ENCODE measurements at places on chromosomes 6 and 20.

DNA sequence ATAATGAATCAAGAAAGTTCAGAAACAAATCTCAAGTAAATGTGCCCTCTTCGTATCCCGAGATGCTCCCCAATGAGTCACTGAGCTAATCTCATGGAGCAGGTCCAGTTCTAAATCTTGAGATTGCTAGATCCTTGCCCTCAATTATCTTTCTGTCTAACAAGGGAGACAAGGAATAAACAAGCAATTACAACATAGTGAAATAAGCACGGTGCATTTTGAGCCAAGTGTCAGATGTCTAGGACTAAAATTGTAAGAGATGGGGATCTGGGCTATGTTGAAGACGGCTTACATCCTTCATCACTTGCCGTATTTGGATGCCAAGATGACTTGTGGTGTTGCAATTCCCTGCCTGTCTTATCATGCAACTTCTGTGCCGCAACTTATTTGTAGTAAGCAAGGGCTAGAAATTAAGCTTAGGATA lies 56.5 kb upstream of the ADGRF1 start:
- DNase-seq: no peak

DNA sequence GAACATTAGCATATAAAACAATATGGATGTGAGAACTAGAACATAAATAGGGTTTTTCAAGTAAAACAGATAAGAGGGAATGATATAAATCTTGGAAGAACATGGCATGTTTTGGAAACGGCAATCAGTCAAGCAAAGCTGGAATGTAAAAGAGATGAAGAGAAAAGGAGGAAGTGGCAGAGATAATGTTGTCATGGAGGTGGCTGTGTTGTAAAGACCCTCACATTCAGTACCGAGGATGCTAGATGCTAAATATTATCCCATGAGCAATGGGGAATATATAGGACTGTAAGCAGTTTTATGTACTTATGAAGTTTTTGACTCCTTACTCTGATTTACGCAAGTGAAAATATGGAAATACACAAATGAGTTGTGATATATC lies 702 bp upstream of the RHAG start:
- no peak for DNase-seq

DNA sequence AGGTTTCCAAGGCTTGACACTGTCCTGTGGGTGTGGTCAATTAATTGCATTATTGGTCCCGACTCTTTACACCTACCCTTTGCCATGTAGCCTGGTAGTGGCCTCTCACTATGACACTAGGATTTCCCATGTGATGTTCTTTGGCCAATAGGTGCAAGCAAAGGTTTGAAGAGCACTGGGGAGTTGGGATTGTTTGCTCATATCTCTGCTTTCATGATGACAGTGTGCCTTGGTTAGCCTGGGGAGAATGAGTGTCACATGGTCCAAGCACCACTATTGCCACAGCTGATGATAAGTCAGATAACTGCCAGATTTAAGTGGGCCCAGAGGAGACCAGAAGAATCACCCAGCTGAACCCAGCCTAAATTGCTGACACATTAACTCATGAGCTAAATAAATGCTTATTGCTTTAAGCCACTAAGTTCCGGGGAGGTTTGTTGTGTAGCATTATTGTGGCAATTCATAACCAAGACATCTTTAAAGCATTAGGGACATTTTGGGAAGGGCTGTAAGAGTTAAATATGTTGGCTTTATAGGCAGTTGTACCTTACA lies 17.2 kb upstream of the SCP2D1 start:
- DNase-seq: no peak

- DNase-seq: no peak
These were observed 28.5 kb upstream of the PAK5 start for GRCh38 chr20:9867196-9867980.

DNA sequence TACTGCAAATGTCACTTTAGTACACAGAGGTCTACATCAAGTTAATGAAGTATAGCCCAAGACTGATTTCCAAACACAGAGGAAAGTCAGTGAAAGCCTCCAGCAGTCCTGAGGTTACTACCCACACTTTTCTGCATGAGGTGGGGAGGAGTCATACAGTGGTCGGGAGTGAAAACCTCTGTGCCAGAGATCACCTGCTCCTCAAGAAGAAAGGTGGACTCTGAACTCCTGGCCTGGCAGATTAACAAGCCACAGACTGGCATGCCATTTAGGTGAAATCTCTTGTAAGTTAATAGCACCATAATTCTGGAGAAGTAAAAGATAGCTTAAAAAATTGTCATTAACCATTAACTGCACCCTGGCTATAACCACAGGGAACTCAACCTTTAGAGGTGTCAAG lies 125.0 kb upstream of the LAMP5 start:
- DNase-seq: no peak

- DNase-seq: no peak
These were observed 9.8 kb downstream of the LYRM4 start for GRCh38 chr6:5250911-5251310.

- no peak for DNase-seq
These were observed 10.2 kb upstream of the DNAJC5 start for GRCh38 chr20:63884506-63885263.

DNA sequence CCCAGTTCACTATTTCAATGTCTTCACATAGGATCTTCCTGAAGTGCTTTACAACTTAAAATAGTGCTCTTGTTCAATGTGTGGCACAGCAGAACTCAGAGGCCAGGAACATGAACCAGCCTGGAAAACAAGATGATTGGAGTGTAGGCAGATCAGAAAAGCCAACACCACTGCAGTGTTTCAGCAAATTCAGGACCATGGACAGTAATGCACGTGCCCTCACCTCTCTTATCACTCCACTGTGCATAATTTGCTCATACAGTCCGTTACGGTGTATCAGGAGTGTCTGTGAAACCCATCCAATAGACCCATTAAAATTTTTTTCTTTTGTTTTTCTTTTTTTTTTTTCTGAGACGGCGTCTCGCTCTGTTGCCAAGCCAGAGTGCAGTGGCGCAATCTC lies 27.6 kb upstream of the HACE1 start:
- DNase-seq: peak; percentile 46

DNA sequence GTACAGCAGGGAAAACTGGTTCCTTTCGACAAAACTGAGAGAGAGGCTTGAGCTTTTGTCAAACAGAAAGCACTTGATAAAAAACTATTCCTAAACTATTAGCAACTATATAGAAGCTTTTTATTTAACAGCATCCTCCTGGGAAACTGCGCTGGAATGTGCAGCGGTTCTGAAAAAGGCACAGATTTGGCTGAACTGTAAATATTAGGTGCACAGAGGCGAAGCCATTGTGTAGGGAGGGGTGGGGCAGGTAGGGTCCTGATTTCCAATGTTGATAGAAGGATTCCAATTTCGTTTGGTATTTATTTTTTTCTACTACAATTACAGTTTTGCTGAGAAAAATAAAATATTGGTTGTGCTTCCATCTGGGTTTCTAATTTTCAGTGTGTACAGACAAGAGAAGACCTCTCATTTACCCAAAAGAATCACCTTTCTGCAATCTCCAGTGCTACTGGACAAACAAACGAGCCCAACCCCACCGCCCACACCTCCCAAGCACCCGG lies 698 bp upstream of the SH3BGRL2 start:
- DNase-seq: no peak

DNA sequence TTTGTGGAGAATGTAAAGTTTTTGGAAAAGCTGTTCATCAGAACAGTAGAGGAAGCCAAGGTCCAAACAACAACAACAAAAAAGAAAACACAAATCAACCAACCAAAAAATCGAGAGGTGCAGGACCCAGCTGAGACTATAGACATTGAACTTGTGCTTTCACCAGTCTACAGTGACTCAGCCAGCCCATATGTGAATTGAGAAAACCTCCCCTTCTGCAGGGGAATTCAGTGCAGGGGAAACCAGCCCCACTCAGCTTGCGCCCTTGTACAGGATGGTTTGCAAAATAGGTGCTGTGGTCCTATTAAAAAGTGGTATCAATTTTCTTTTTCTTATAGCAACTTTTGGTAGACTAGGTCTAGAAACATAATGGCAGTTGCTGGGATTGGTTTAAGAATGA lies 21.3 kb downstream of the MLIP start:
- no peak for DNase-seq

DNA sequence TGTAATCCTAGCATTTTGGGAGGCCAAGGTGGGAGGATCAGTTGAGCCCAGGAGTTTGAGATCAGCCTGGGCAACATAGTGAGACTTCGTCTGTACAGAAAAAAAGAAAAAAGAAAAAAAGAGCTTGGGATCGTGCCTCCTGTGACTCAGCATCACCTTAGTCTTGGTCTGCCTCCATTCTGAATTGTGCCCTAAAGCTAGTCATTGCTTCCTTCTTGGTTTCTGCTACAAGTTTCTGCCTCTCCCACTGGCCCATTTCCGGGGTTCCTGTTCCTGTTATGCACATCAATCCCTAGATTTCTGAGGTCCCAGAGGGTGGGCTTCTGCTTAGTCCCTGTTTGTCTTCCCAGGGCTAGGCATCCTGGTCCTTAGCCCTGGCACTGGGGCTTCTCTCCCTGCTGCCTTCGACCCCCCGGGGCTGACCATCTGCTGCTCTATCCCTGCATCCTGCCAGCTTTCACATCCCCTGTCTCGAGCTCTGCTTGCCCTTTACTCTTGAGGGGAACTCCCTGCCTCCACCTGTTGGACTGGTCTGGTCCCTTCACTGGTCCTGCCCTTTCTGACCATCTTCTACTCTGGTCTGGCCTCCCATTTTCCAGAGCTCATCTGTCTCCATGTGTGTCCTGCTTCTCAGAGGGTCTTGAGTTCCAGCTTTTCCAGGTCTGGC lies 77.5 kb upstream of the ESR1 start:
- DNase-seq: no peak

DNA sequence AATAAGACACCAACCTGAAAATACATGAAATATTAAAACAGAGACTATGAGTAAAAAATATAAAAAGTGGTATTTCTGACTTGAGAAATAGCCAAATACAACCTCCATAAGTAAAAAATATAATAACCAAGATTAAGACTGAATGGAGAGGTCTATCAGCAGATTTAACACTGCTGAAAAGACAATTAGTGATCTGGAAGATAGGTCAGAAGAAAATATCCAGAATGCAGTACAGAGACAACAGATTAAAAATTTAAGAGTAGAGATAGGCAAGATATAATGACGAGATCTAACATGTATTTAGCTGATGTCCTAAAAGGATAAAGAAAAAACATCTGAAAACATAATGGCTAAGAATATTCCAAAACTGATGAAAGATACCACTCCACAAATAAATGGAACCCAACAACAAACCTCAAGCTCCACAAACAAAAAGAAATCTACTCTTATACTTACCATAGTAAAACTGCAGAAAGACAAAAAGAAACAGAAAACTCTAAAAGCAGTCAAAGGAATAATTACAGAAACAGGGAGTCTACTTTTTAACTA lies 18.8 kb downstream of the ESF1 start:
- DNase-seq: no peak

All from Kasumi-1 (cell line).